ENCODE measurements at places on chromosomes 12 and 14. TPM values are rescaled to one million over a fixed set of nuclear protein-coding genes. Genes with fewer than 3 reads are reported as not detected.

- no peak overlapping the region for H3K4me3 ChIP-seq
- H3K27ac ChIP-seq, result no peak overlapping the region
- no peaks in the 10 kb centered on the region for H3K27me3 ChIP-seq
- DNase-seq, result no peak
- peaks cover 9% of the 10 kb centered on the region for H3K4me1 ChIP-seq
- H3K36me3 ChIP-seq, result no peaks in the 10 kb centered on the region
These were observed 212.5 kb downstream of the CHST11 start for GRCh38 chr12:104669089-104669721.

DNA sequence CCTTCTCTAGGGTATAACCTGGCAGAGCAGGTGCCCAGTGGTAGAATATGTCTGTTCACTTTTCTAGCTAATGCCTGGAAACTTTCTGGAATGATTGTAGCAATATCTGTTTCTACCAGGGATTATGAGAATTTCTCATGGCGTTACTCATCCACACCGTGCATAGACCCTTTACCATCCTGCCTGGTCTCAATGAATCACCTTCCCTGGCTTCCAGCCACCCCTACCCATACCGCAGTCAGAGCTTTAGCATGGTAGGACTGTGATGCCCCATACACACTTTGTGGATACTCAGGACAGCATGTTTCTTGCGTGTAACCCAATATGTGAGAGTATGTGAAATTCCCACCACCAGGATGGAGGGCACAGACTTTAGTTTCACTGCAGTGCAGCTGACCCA is 45.4 kb downstream of the TUNAR start:
- no peak overlapping the region for H3K27ac ChIP-seq

DNA sequence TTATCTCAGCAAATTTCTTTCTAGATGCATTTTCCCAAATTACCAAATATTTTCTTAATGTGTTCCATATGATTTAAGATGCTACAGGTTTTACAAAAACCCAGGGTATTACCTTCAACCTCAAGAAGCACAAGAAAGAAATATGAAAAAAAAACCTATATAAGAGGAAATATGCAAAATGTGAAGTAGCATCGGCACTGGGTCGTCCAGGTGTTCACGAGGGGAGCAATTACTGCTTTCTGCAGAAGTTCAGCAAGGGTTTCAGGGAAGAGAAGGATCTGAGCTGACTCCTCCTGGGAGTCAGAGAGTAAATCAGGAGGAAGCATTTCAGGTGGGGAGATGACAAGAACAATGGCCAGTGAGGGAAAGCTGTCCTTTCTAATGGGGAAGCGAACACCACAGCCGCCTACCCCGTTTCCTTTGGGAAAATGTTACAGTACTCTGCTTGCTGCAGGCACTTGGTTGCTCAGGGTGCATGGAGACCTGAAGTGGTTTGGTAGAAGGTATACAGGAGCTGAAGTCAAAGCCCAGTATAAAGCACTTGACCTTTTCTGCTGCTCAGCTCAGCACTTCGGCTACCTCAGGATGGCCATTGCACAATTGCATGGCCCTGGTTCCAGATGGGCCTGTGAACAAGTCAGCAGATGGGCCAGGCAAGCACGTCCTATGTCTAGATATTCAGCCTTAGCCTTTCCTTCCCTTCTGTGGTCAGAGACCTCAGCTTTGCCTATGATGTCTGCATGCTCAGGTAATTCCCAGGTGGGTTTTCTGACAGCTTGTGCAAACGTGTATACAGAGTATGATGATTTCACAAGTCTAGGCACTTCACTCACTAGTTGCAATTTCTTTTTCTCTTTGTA is 155.6 kb downstream of the PAX9 start:
- H3K27me3 ChIP-seq, result no peaks in the 10 kb centered on the region
- H3K4me3 ChIP-seq, result no peak overlapping the region
- no peaks in the 10 kb centered on the region for H3K36me3 ChIP-seq
- H3K27ac ChIP-seq, result no peak overlapping the region

GRCh38 chr12:6603095-6603567 is 4.0 kb downstream of the CHD4 start:
- peaks cover 67% of the 10 kb centered on the region for H3K36me3 ChIP-seq
- no peaks in the 10 kb centered on the region for H3K27me3 ChIP-seq
- no peak for DNase-seq
- peaks cover 25% of the 10 kb centered on the region for H3K4me1 ChIP-seq
- H3K27ac ChIP-seq, result no peak overlapping the region
- no peak overlapping the region for H3K4me3 ChIP-seq

The KRT3 gene
- total RNA-seq, result not detected

All from H1 (cell line).